NCI-H1436 treated with DMSO at 0.1 percent for 48 hours (cell line): ENCODE measurements at places on chromosomes 11 and 22.

DNA sequence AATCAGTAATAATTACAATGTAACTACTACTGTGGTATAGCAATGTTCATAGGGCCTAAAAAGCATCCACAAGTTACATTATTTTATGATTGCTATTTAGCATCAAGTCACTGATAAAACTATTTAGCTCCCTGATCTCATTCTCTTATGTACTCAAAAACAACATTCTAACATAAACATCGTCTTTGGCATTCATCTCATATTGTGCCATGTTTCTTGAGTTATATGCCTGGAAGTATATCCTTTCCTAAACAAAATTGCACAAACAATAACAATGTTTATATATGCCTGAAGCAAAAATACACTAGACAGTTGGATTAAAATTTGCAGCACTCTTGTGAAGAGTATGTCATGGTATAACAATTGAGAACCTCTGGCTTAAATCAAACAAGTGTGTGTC is 34.1 kb downstream of the HORMAD2 start:
- DNase-seq, result no peak

- DNase-seq, result no peak
Observed at GRCh38 chr11:75966537-75967287, 151.7 kb downstream of the UVRAG start.

DNA sequence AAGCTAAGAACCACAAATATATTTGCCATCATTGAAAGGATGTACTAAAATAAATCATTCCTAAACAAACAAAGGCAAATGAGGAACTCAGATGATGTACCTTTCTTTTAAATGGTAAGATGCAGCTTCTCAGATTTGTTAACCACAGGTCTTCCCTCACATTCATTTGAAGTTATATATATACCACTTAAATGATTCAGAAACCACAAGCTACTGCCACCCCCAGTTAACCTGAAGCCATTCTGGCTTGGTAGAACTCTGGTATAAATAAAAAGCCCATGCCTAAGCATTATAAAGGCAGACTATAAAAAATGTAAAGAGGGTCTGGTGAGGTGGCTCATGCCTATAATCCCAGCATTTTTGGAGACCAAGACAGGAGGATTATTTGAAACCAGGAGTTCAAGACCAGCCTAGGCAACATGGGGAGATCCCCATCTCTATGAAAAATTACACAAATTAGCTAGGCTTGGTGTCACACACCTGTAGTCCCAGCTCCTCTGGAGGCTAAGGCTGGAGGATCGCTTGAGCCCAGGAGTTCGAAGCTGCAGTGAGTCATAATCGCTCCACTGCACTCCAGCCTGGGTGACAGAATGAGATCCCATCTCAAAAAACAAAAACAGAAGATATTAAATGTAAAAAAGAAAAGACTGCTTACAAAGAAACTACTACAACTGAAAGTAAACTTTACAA is 1185.3 kb downstream of the JRKL start:
- no peak for DNase-seq

- no peak for DNase-seq
Observed at GRCh38 chr11:61533401-61533800, 24.9 kb downstream of the LRRC10B start.

GRCh38 chr11:123194337-123195187 is 486 bp downstream of the CLMP start:
- DNase-seq, result no peak

GRCh38 chr11:39011797-39012196 is 2413.8 kb upstream of the RAG2 start:
- DNase-seq, result no peak
